Neural crest cell (in vitro differentiated cells): ENCODE measurements at places on chromosomes 6 and 20. TPM values are rescaled to one million over a fixed set of nuclear protein-coding genes. Genes with fewer than 3 reads are reported as not detected.

DNA sequence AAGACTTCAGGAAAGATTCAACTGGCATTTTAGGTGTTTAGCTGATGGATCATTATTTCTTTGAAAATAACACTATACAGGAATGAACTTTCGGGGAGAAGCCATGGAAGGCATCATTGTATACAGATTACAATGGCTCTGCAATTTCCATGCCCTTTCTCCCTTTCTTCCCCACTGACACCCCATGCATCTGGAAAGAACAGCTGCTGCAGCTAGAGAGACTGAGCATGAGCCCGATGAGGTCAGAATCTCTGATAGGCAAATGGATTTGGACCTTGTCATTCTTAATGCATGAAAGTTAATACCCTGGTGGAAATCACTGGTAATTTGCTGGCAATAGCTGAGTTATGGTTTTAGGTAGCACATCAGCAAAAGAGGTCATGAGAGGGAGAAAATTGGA is 54.8 kb downstream of the BTBD3 start:
- no peak for DNase-seq

GRCh38 chr6:167977717-167978467 is 19.6 kb upstream of the KIF25 start:
- no peak for DNase-seq

DNA sequence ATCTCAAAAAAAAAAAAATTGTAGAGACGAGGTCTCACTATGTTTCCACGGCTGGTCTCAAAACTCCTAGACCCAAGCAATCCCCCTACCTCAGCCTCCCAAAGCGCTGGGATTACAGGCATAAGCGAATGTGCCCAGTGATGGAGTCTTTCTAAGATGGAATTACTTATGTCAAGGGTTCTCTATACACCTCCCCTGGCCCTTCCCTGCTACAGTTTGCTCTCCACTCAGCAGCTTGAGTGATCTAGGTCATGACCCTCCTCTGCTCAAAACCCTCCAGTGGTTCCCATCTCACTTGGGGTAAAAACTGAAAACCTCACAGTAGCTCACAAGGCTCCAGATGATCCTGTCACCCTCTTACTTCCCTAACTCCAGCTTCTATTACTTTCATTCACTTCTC is 1.8 kb upstream of the DNPH1 start:
- no peak for DNase-seq

DNA sequence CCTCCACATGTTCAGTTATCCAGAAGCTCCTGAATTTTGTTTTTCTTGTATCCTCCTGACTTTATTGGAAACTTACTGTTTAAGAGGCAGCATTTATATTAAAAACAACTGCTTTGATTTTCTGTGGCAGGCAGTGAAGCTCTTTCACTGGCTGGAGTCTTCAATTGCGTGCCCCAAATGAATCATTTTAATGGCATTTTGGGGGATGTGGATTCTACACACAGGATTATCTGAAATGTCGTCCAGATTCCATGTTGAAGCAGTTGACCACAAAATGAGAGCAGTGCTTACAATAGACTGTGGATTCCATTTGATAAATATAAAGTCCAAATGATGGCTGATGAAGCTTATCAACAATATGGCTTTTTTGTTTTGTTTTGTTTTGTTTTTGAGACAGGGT is 41.0 kb upstream of the HIVEP1 start:
- DNase-seq, result no peak

GRCh38 chr6:166307082-166308032 is 835 bp downstream of the PRR18 start:
- peak; percentile 51 for DNase-seq

Gene FBXO9
- total RNA-seq, result 48.3 and 62.4 TPM in 2 replicates

- no peak for DNase-seq
Measured at GRCh38 chr20:13676682-13677081, 38.0 kb upstream of the TASP1 start.

GRCh38 chr6:84773133-84773430 is 8.7 kb upstream of the TBX18 start:
- DNase-seq, result no peak

DNA sequence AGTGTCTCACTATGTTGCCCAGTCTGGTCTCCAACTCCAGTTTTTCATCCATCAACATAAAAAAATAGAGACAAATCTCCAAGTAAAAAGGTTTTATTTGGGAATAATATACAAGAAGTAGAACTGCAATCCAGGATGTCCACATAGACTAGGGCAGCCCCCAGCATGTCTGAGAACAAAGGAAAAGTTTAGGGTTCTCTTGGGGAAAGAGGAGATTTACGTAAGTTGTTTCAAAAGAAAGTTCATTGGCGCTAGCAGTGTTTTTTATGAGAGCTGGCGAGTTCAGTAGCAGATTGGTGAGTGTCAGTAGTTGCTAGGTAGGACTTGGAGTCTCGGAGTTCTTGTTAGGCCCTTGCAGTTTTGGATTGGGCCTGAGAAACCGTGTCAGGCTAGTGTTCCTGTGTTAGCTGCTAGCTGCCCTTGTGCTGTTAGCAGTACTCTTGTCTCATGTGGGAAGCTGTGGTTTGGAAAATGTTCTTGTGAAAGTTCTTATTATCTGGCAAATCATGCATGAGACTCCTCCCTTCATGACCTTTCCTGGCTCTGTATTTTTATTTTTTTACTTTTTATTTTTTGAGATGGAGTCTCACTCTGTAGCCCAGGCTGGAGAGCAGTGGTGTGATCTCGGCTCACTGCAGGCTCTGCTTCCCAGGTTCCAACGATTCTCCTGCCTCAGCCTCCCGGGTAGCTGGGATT is 24.7 kb downstream of the TTLL9 start:
- DNase-seq, result no peak

- DNase-seq, result no peak
Measured at GRCh38 chr6:3217286-3217685, 10.2 kb downstream of the TUBB2B start.

Gene DEF6
- total RNA-seq, result 1.8 and 1.9 TPM in 2 replicates

DNA sequence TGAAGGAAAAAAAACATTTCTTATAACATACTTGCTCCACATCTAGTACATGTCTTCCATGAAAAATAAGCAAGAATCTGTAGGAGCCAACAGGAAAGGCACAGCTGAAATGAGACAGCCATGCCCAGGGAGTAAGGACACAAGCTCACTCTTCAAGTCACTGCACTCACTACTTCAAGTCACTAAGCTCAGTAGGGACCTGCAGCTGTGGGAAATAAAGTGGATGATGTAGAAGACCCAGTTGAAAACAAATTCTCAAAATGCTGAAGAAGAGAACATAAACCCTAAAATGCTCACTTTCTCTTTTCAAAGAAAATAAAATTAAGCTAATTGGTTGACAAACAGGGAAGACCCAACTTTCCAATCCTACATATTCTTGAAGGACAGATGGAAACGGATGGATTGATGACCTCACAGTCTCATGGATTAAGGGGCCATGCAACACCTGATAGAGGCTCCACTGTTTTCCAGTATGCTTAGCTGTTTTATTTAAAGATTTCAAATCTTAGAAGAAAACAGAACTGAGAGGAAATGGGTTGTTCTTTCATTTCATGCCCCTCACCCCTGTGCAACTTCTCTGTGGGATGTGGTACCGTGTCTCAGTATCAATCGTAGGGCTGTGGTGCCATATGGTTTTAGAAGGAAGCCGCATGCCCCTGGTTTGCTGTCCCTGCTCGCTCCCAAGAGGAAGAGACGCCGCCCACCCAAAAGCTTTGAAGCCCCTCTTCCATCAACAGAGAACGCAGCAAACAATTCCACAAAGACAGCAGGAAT is 133.3 kb downstream of the WDR27 start:
- DNase-seq, result no peak

GRCh38 chr20:36128463-36129159 is 25.9 kb upstream of the EPB41L1 start:
- DNase-seq, result no peak

Gene VGLL2
- total RNA-seq, result 0.16 and 0.25 TPM in 2 replicates

Gene HELZ2
- total RNA-seq, result 22.3 and 26.5 TPM in 2 replicates

Gene SLC4A11
- total RNA-seq, result 0.55 and 0.89 TPM in 2 replicates

DNA sequence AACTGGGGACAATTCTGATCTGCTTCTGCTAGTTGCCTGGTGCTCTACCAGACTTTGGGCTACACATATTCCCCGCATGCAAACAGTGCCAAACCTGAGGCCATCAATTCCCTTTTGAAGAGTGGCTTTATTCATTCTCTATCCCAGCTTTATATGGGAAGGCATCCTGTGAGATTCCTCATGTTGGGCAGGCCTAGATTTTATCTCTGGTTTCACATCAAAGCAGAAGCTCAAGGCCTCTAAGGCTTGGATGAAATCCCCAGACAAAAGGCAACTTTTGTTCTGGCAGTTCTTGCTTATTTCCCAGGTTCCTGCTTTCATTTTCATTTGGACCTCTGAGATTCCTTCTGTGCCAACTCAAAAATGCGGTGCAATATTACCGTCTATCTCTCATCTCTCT is 648.8 kb downstream of the QKI start:
- no peak for DNase-seq

DNA sequence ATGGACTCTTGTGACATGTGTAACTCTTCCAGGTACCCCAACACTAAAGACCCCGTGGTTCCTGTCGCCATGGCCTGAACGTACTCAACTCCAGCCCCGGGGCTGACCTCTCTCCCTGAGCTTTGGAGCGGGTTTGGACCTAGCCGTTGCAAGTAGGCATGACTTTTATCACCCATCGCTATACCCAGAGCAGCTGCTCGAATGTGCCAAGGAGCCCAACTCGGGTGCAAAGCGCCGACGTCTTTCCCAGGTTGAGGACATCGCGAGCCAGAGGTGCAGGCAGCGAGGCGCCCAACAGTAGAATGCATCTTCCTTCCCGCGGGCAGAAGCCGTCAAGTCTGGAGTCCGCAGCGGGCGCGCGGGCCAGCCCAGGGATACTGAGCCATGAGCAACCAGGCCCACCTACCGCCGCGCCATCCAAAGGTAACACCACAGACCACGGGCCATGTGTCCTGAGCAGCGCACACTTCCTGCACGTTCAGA is 5.7 kb upstream of the LAMP5 start:
- no peak for DNase-seq

- no peak for DNase-seq
Measured at GRCh38 chr6:35605600-35605999, 83.1 kb downstream of the FKBP5 start.

DNA sequence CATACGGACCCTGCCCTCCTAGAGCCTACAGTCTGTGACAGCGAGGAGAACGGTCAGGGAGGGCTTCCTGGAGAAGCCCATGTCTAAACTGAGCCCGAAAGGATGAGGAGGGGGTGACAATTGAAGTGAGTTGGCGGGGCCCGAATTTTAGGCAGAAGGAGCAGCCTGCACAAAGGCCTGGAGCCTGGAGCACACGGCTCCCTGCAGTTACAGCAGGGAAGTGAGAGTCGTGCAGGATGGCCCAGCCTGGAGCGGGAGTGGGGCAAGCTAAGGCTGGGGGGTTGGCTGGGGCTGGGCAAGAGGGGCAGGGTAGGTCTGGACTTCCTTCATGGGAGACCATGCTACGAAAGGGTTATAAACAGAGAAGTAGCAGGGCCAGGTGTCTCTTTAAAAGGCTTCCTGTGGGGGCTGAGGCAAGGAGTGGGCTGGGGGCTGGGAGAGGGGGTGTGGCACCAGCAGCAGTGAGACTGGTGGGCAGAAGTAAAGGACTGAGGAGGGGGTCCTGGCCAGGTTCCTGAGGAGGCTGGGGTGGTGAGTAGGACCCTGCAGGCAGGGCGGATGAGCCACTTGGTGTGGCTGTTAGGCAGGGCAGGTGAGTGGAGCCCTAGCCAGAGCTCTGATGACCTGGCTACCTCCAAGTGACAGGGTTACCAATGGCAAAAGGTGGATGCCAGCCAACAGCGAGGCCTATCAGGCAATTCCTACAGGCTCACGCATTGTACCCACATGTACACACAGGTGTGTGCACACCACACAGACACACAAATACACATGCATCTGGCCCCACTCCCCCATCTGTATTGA is 119.2 kb downstream of the MRPL14 start:
- no peak for DNase-seq

DNA sequence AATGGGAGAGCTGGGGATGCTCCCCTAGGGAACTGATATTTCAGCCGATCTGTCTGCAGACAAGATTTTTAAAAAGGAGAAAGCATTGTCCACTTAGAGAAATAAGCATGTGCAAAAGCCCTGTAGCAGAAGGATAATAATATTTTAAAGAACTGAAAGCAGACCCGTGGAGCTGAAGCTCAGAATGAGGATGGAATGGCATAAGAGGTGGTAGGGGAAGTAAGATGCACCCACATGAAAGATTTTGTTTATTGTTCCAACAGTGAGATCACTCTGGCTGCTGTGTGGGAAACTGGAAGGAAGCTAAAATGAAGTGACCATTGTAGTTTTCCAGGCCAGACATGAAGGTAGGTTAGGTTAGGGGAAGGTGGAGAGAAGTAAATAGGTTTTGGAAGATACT is 266.4 kb upstream of the PRDM1 start:
- no peak for DNase-seq

DNA sequence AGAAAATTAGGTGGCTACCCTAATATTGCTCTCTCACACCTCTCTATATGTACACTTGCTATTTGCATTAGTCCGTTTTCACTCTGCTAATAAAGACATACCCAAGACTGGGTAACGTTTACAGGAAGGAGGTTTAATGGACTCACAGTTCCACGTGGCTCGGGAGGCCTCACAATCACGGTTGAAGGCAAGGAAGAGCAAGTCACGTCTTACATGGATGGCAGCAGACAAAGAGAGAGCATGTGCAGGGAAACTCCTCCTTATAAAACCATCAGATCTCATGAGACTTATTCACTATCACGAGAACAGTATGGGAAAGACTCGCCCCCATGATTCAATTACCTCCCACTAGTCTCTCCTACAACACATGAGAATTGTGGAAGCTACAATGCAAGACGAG is 53.4 kb downstream of the EPM2A start:
- no peak for DNase-seq

- peak; percentile 63 for DNase-seq
Measured at GRCh38 chr6:108133594-108134179, 32.1 kb upstream of the NR2E1 start.

Gene SLC17A9
- 1.2 and 1.4 TPM in 2 replicates for total RNA-seq

Gene SLC22A3
- total RNA-seq, result 0.12 TPM in 1 of 2 replicates, not detected in the other

Gene MCUR1
- 24.9 and 25.2 TPM in 2 replicates for total RNA-seq

GRCh38 chr6:6661684-6662083 is 73.2 kb downstream of the LY86 start:
- no peak for DNase-seq

DNA sequence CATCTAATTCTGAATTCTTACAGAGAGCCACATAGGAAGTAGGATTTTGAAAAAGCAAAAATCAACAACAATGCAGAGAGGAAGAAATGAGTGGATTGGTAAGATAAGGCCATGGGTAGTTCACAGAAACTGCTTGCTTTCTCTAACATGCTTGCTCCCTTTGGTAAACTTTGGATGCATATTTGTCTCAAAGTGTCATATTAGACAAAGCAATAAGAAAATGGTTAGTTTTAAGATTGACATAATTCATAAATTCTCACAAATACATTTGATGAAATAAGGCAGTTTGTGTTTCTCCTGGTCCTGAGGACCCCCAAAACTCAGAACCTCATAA is 31.7 kb downstream of the UTRN start:
- DNase-seq, result no peak

GRCh38 chr20:39538317-39538716 is 576.2 kb downstream of the DHX35 start:
- DNase-seq, result no peak

DNA sequence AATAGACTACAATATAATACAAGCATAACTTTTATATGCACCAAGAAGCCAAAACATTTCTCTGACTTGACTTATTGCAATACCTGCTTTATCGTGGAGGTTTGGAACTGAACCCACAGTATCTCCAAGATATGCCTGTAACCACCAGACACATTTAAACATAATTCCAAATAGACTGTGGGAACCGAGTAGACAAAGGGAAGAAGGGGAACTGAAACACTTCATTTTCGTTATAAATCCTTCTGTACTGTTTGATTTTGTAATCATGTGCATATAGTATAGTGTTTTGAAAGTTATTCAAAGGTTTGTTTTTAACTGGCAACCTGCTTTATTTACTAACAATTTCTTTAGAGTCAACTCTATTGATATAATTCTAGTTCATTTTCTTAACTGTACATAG is 154.9 kb upstream of the BEND6 start:
- no peak for DNase-seq
